ENCODE measurements at places on chromosomes 5 and 9.

GRCh38 chr5:35220967-35221366 lies 9.3 kb downstream of the PRLR start:
- DNase-seq, result no peak

- DNase-seq, result no peak
Measured at GRCh38 chr9:117188394-117188793, 226.5 kb downstream of the ASTN2 start.

DNA sequence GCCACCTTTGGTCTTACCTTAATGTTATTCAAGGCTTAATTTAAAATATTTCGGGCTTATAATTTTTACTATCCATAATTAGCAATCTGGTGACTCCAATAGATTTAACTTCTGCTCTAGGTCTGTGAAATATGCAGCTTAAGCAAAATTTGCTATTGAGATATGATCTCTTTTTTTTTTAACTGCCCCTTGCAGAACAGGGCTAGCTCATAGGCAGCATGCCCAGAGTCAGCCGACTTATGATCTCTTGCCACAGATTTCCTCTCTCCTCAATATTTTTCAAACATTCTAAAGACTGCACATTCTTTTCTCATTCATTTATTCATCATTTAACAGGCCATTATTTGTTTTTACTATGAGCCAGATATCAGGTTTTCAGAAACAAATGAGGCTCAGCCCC lies 4.5 kb downstream of the TTC23L start:
- no peak for DNase-seq

DNA sequence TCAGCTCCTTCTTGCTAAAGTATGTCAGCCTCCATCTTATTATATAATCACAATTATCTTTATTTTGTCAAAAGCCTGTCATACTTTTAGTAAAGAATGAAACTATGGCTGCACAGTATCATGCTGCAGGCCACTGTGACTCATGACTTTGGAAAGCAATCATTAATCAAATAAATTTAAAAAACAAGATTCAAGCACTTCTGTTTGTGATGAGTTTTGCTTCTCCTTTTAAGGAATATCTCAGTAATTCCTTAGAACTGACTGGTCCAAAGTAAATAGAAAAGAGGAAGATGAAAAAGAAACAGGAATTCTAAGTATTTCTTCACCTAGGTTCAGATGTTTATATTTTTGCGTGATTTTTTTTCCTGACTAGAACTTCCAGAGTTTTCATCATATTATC lies 83.1 kb downstream of the EDIL3 start:
- no peak for DNase-seq

DNA sequence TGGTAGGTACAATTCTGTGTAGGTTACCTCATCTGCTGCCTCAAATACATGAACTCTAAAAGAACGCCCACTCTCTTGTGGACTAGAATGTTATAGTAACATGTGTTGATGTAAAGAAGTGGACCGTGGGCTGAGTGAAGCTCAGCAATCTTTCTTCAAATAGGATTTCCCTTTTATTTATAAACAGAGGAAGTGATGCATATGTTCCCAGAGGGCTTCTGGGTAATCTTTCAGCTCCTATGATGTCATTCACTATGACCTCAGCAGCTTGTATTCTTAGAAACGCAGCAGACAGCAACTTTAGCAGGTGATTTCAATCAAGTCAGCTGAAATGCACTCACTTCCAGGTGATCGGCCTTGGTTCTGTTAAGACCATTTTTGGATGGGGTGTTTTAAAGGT lies 14.4 kb downstream of the F2RL2 start:
- DNase-seq, result no peak

GRCh38 chr5:137656558-137656957 lies 79.3 kb downstream of the KLHL3 start:
- DNase-seq, result no peak

- no peak for DNase-seq
Measured at GRCh38 chr9:106383072-106383471, 479.9 kb upstream of the ZNF462 start.

DNA sequence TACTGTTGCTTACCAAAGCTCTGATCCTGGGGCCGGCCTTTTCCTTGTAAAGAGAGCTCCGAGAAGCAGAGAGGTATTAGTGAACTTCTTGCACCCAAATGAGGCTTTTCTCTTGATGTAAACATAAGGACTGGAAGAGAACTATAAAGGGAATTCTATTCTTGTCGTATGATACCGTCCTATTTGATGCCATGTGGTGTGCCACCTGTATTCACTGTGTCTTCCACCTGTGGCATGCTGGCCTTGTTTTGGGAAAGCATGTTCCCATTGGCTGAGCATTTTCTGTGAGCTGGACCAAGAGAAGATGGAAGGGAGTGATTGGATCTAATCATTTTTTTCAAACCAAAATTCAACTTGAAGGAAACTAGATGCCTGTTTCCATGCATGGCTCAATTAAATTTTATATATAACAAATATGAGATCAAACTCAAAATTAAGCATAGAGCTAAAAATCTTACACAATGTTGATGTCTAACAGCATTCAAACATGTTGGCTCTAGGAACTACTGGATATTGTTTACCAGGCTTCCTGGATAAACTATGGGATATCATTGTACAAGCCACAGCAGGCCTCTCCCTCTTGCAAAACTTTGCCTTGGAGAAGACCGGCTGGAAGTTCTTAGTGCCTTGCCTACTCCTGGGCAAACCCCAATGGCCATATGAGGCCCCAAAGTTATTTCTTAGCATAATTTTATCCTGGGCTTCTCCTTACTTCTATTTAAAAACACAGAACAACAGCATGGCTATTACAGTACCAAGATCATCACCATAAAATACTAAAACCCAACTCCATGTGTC lies 115.3 kb downstream of the TSSK1B start:
- DNase-seq, result no peak

GRCh38 chr5:7053528-7054209 lies 340.4 kb downstream of the TENT4A start:
- DNase-seq, result no peak

- DNase-seq, result peak; percentile 65
Measured at GRCh38 chr5:122311961-122312590, at the start of gene SNCAIP. TSS of gene SNCAIP (plus strand) at chr5:122312237. CDS start at chr5:122391135, 78,898 bp downstream.

- DNase-seq, result peak; percentile 45
Measured at GRCh38 chr5:134003817-134004625, 754 bp downstream of the VDAC1 start.

- DNase-seq, result no peak
Measured at GRCh38 chr5:176901260-176902101, 2.3 kb upstream of the HK3 start.

GRCh38 chr5:84535281-84535680 lies 150.6 kb upstream of the EDIL3 start:
- no peak for DNase-seq

- no peak for DNase-seq
Measured at GRCh38 chr5:73417303-73418034, 31.1 kb downstream of the FOXD1 start.

- no peak for DNase-seq
Measured at GRCh38 chr9:81787747-81788632, 98.6 kb upstream of the TLE1 start.

DNA sequence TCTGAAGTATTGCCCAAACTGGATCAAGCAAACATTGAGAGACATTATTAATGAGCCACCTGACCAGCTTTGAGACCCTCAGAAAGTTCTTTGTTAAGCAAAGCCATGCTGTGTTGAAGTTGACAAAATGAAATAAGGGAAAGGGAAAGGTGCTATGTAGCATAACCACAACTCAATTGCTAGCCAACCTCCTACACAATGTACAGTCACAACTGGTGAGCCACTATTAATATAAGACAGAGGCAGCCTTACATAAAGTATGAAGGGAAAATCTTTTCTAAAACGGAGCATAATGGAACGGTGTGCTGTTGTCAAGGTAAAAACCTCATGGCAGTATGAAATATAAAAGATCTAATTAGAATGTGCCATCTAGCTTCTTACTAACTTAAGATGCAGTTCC lies 375.8 kb upstream of the ST8SIA4 start:
- DNase-seq, result no peak

GRCh38 chr5:102106599-102106998 lies 189.5 kb downstream of the SLCO4C1 start:
- no peak for DNase-seq

- no peak for DNase-seq
Measured at GRCh38 chr5:139961435-139962157, 81.5 kb downstream of the NRG2 start.

DNA sequence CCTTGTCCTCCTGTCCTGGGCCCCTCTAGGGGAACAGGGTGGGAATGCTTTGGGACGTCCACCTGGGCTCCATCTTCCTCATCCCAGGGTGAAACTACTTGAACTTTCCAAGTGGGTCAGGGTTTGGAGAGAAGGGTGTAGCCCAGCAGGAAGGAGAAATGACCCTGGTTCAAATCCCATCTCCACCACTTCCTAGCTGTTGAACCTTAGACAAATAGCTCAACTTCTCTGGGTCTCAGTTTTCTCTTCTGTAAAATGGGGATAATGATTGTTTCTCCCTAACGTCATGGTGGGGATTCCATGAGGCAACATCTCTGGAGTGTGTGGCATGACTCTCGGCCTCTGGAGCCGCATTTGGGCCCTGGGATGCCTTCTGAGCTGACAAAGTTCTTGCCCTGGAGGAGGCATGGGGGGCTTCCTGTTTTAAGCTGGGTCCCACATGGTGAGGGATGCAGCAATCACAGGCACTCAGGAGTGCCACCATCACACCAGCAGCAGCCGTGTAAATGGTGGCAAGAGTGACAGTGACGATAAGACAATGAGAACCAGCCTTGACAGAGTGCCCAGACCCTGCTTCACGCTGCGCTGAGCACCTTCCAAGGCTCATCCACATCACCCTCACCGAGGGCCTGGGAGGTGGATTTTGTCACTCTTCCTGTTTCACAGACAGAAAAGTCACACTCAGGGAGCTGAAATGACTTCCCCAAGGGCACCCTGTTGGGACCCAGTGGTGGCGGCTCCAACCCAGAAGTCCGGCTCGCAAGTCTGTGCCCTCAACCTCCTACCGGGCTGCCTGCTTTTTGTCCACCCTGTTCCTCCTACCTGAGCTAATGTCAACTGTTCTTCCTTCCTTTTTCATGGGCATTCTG lies 69.5 kb upstream of the IER5L start:
- DNase-seq, result no peak

DNA sequence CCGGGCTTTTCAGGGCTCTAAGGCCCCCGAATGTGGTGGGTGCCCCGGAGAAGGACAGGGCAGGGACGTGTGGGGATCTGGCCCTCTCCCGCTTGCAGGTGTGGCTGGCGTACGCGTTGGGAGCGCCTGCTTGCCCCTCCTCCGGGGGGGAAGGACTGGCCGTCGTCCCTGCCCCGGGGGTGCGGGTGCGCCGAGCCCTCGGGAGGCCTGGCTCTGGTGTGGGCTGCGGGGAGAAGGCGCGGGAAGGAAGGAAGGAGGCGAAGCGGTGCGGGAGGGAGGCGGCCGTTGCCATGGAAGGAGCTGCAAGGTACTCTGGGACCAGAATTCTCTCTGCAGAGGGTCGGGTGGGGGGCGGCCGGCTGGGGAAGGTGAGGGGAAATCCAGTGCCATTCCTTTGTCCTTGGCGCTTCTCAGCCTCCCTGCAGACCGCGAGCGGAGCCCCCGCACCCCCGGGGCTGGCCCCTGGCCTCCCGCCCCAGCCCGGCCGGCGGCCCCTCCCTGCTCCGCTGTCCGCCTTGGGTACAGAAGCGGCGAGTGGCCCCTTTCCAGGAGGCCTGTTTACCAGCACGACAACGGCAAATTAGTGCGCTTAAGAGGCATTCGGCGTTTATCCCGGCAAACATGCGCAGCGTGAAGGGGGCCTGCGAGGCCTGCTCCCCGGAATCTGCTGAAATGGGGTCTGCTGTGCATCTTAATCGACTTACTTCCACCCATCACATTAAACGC lies 67.1 kb upstream of the UNC5A start:
- DNase-seq, result no peak

- no peak for DNase-seq
Measured at GRCh38 chr5:150065886-150066285, 20.5 kb downstream of the CSF1R start.

DNA sequence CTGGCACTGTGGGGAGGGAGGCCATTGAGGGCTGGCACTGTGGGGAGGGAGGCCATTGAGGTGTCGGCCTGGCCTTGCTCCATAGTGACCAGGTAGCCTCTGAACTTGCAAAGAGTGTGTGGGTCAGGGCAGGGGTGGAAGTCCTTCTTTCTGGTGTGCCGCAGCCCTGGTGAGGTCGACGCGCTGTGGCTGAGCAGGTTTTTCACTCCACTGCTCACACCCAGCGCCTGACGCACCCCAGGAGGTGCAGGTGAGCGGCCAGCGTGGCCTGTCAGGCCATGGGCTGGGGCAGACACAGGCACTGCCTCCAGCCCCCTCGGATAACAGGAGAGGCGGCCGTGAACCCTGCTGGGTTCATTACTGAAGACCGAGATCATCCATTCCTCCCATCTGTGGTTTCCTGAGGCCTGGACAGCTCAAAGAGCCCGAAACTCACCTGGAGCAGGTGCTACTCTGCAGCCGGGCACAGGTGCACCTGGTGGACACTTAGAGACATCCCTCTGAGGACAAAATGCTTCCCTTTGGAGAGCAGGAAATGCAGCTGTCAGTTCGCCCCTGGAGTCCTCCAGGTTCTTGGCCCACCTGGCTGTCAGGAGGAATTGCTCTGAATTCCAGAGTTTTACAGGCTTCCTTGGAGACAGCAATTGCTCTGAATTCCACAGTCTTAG lies 32.4 kb downstream of the LHX3 start:
- DNase-seq, result no peak

DNA sequence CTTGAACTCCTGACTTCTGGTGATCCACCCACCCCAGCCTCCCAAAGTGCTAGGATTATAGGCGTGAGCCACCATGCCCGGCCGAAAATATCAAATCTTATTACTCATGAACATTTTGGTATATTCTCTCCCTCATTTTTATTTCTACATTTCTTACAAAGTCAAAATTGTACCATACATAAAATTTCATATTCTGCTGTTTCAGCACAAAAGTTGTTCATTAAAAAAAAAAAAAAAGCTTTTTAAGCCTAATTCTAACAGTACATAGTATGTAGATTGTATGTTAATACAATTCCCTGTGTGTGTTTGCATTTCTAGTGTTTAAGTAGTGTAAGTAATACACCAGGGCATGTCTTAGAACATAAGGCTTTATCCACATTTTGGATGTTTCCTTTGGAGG lies 14.9 kb downstream of the BNIP1 start:
- DNase-seq, result no peak

- no peak for DNase-seq
Measured at GRCh38 chr5:41878643-41879478, 8.6 kb upstream of the OXCT1 start.

- no peak for DNase-seq
Measured at GRCh38 chr9:4111233-4112008, 188.4 kb downstream of the GLIS3 start.

GRCh38 chr9:76704593-76705204 lies 59.5 kb upstream of the PCA3 start:
- peak; percentile 61 for DNase-seq

GRCh38 chr9:126376311-126377175 lies 49.9 kb downstream of the MVB12B start:
- DNase-seq, result peak; percentile 41

GRCh38 chr5:173869316-173869715 lies 18.8 kb upstream of the CPEB4 start:
- no peak for DNase-seq

DNA sequence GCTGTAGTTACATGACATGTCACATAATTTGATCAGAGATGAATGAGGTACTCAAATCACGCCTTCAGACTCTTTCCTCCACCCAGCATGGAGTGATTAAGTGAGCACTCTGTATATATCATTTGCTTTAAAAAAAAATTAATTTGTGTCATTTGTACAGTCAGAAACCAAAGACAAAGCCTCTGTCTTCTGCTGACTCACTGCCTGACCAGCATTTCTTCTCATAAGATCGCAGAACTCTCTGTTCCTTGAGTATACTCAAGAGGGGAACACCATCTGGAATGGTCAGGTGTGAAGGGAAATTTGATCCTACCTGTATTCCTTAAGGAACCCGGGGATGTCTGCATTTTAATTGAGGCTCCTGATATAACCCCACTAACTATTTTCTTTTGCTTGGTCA lies 254.4 kb downstream of the FAM114A2 start:
- no peak for DNase-seq

Measured in MM.1S (cell line).